Hematopoietic multipotent progenitor cell treated with erythropoietin and hydrocortisone succinate and interleukin-3 and kit ligand, for 8 days (in vitro differentiated cells): ENCODE measurements at places on chromosomes 1 and 21.
A peak's percentile ranks its signal among the peaks of the same experiment; 100 is the strongest.

- DNase-seq = no peak
These were observed 1.9 kb downstream of the TOR1AIP2 start for GRCh38 chr1:179875596-179876299.

DNA sequence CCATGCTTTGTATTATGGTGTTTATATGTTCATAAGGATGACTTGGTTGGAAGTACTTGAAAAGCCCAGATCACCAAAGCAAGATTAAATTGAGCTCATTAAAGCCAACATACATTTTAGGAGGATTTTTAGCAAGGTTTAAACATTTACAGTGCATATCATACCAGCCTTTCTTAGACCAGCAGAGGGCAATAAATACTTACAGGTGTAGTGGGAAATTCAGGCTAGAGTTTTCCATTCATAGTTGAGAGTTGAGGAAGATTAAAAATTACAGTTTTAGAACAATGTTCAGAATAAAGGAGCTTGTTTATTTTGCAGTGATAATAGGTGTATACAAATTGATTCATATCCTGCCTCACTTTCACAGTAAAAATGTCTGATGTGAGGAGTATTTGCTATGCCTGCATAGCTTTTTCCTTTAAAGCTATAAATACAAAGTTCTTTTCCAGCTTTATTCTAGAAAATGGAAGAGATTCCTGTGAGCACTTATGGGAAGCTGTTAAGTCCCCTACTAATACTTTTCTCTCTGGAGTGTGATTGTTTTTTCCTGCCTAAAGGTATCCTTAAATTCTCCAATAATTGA is 35.3 kb downstream of the DTL start:
- DNase-seq = peak; percentile 52

DNA sequence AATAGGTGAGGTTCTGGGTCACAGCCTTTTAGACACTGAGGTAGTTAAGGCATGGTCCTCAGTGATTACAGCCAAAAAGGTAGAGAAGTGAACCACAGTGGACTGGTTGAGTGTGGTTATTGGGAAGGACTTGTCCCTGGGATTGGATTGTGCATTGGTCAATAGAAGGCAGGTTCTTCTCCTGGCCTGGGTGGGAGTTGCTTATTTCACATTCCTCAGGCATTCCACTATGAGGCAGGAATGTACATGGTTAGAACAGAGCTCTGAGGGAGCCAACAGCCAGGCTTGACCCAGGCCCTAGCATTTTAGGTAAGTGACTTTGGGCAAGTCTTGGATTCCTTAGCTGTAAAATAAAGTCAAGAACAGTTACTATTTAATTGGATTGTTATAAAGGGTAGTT is 97.9 kb upstream of the MARK1 start:
- DNase-seq = no peak

- DNase-seq = no peak
These were observed 27.5 kb downstream of the KCNC4 start for GRCh38 chr1:110237386-110238152.

GRCh38 chr1:6577831-6578525 is 1.8 kb upstream of the ZBTB48 start:
- no peak for DNase-seq
